ENCODE measurements at places on chromosomes 4 and X. TPM values are rescaled to one million over a fixed set of nuclear protein-coding genes. Genes with fewer than 3 reads are reported as not detected.

- peak; percentile 46 for DNase-seq
Observed at GRCh38 chrX:71533851-71534561, 1.1 kb downstream of the OGT start.

The RENBP gene
- 4.9 TPM for total RNA-seq

The FAM9B gene
- not detected for total RNA-seq

DNA sequence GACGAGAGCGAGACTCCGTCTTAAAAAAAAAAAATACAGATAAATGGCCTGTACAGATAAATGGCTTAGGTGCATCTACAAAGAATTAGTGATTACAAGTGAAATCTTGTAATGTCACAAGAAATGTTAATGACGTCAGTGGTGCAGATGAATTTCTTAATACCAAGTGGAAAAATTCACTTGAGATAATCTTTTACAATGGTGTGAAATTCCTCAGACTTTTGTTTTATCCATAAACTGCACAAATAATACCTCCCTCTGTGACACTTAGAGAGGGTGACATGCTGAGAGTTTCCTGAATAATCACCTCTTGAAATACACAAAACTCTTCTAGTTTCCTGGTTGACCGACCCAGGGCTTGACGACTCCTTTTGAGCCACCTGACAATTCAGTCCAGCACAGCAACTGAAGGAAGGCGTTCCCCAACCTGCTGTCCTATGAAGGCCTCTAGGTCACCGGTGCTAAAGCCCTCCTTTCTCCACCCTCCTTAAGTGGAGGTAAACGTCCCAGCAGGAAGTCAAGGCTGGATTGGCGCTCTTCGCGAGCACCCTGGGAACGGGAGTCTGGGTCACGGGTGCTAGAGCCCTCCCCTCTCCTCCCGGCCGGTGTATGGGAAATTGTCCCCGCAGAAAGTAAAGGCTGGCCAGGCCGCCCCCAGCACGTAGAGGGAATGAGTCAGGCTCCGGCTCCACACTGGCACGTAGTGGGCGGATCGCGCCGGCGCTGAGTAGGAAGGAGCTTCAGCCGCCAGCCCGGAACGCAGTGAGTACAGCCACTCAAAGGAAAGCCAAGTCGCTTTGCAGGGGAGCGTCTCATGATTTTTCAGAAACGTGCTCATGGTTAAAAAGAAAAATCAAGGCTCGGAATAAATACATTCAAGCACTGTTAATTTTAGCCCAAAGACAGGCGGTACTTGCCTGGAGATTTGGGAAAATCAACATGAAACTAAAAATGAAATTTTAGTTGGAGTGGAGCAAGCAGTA, at the start of gene TMEM144:
TMEM144 (plus strand) TSS at position 662 of the 983 bp plus-strand sequence. CDS start 2,182 bp downstream, outside the sequence.
- peak; percentile 92 for DNase-seq

The WAS gene
- total RNA-seq: 2.2 TPM

DNA sequence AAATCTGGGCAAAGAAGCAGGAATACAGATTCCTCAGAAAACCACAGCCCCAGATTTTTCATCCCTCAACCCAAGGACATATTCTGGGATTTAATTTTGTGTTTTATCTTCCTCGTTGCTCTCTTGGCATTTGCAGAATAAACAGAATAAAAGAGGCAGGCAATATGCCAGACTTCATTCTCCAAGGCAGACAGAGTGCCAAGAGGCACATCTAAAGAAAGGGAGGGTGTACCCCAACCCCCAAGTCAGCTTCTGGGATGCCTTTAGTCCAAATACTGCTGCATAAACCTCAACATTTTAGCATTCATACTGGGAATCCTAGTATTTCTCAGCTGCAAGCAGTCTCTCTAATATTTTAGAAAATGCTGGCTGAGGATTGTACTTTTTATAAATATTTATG, 629.2 kb downstream of the KLHL13 start:
- DNase-seq: no peak

GRCh38 chrX:97401154-97401553, 517.4 kb downstream of the RPA4 start:
- DNase-seq: no peak

The ZNF718 gene
- total RNA-seq: 12.4 TPM

The KLHL4 gene
- 12.9 TPM for total RNA-seq

The ANXA5 gene
- 130 TPM for total RNA-seq

The GPC4 gene
- total RNA-seq: 17.2 TPM

The RASGEF1B gene
- 2.8 TPM for total RNA-seq

The MYOZ2 gene
- total RNA-seq: 1.1 TPM

- no peak for DNase-seq
Observed at GRCh38 chr4:8227201-8227770, 28.2 kb downstream of the SH3TC1 start.

The ADAM29 gene
- total RNA-seq: not detected

GRCh38 chrX:54093159-54093558, 48.9 kb upstream of the PHF8 start:
- no peak for DNase-seq

DNA sequence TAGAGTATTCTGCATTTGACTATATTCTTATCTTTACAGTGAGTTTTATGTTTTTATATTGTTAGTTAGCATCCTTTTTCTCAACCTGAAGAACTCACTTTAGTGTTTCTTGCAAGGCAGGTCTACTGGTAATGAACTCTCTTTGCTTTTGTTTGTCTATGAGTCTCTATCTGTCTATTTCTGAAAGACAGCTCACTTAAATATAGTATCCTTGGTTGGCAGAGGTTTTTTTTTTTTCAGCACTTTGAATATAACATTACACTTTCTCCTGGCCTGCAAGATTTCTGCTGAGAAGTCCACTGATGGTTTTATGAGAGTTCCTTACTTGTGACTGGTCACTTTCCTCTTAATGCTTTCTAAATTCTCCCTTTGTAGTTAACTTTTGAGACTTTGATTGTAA, 32.8 kb upstream of the C4orf54 start:
- no peak for DNase-seq

GRCh38 chrX:143683486-143683885, 37.1 kb downstream of the SPANXN2 start:
- DNase-seq: no peak

The P2RY8 gene
- 1.3 TPM for total RNA-seq

DNA sequence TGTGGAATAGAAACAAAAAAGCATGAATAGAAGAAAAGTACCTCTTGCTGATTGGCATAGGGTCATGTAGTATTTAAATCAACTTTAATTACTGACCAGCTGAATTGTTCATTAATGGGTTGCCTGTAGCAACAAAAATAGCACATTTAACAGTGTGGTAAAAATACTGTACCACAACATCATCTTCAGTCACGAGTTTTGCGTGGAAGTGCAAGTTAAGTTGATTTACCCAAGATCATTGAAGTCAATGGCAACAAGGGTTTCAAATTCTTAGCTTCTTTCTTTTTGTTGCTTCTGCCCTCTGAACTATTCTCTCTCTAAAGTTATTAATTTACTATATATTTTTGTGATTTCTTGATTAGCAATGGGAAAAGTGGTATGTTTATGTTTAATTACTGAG, 526.6 kb downstream of the C4orf33 start:
- no peak for DNase-seq

DNA sequence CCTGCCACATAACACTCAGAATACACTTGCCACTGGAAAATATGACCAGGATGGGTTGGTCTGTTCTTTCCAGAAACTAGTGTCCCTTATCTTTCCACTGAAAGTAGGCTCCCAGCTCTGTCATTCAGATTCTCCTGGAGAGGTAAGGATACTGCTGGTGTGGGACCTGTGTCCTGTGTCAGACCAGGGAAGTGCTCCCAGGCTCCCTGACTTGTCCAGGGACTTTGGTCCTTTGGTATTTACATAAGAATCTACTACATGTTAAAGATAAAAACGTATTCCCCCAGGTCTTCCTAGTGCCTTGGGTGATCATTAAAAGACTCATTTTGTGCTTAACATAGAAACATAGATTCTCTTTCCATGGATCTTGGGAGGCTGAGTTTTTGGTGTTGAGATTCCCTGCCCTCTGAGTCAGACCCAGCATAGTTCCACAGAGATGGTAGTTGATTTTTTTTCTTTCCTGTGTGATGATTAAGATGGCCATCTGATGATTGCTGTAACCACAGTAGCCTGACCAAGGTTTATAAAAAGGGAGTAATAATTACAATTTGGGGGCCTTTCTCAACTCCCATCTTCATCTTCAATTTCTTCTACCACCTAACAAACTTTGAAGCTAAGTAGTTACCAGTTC, 159.8 kb upstream of the JADE1 start:
- no peak for DNase-seq
